ENCODE measurements at places on chromosomes 12 and 14.

GRCh38 chr12:1949771-1950470 is 31.5 kb upstream of the CACNA2D4 start:
- DNase-seq = no peak

GRCh38 chr12:25459541-25459951 is 93.5 kb downstream of the LMNTD1 start:
- no peak for DNase-seq

- DNase-seq = no peak
Measured at GRCh38 chr14:66088656-66089055, 397.5 kb upstream of the CCDC196 start.

GRCh38 chr14:31253746-31254471 is 46.3 kb upstream of the HECTD1 start:
- no peak for DNase-seq

GRCh38 chr12:14614704-14615121 is 47.0 kb upstream of the PLBD1 start:
- DNase-seq = no peak

Measured in AG04450 (cell line).